NCI-H2171 treated with DMSO at 0.1 percent for 48 hours (cell line): ENCODE measurements at places on chromosomes 16 and 17.

DNA sequence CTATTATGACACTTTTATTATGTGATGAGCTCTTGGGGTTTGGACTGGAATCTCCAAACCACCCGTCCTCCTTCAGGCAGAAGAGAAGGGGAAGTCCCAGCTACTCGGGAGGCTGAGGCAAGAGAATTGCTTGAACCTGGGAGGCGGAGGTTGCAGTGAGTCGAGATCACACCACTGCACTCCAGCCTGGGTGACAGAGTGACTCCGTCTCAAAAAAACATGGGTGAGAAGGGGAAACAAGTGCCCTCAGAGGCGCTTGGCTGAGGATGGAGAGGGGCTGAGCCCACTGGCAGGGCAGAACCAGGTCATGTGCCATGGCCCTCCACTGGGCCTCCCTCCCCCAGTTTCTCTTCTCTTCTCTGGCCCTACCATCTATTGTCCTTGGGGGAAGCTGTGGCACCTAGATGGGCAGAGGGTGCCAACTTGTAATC, 120.9 kb upstream of the SMURF2 start:
- no peak for DNase-seq

- DNase-seq, result no peak
Measured at GRCh38 chr17:3986939-3987335, 22.7 kb upstream of the ATP2A3 start.

DNA sequence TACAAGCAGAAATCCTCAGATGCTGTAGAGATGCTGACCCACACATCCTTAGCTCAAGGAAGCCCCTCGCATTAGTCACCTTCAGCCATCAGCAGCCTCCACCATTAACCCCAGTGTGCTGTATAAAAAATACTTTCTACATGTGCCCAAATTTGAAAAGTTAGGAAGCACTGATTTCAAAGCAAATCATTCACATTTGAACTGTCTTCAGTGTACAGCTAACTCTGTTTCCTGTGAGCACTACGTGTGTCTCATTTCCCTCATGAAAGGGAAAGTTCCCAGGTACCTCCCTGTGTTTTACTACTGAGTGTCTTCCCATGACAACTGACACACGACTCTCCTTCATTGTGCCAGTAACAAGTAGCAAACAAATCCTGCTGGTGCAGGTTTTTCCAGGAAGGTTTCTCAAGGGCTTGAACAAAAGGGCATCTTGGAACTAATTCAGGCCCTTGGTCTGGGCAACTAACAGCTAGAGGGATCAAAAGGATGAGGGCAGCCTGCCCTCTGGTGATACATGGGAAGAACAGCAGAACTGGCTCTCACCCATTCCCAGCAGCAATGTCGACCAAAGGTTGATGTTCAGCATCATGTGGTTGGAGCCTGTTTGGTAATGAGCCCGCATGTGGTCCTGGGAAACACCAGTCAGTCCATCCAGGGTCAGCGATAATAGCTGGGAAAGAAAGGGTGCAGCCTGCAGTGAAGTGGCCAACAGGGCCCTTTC, 4.0 kb downstream of the SLC35B1 start:
- peak; percentile 54 for DNase-seq

- DNase-seq, result no peak
Measured at GRCh38 chr16:73339821-73340220, 291.9 kb upstream of the ZFHX3 start.

DNA sequence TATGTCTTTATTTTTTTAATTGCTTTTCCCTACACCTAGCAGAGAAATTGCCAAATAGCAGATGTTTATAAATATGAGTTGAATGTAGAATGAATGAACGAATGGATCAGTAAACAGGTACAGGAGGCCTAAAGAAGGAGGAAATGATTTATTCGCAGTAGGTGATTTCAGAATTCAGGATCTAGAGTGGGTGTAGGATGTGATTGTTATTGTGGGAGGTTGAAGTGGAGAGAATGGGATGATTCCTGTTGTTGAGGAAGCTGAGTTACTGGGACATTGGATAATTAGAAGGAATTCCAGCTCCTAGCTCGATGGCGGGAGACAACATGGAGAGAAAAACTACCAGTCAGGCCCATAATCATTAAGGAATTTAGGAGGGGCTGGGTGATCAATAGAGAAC, 42.2 kb downstream of the MRTFB start:
- DNase-seq, result no peak

DNA sequence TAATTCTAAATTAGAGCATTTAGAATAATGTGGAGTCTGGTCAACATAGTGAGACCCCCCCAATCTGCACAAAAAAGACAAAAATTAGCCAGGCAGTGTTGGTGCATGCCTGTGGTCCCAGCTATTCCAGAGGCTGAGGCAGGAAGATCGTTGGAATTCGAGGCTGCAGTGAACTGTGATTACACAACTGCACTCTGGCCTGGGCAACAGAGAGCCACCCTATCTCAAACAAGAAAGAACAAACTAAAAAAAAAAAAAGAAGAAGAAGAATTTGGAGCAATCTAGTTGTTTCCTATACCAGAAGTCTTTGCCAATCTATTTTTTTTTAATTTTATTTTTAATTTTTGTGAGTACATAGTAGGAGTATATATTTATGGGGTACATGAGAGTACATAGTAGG, 6.0 kb downstream of the CETP start:
- no peak for DNase-seq

DNA sequence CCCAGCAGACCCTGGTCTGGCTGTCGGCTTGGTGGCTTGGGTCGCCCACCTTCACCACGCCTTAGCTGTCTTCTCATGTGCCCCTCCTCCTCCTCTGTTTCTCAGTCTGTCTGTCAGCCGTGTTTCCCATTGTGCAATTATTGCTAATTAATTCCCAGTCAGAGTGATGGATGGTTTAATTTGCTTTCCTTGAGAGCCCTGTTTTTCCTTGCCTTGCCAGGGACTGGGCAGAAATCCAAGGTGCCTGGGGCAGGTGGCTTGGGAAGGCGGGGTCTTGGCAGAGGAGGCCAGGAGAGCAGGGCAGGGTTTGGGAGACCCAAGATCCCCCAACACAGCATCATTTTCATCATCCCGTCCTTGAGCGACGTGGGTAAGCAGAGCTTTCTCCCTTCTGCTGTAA, 21.3 kb downstream of the NECAB2 start:
- DNase-seq, result peak; percentile 87

GRCh38 chr16:2769675-2770056, 7.4 kb downstream of the ELOB start:
- no peak for DNase-seq

GRCh38 chr17:43400943-43401717, 2.3 kb downstream of the ARL4D start:
- no peak for DNase-seq

- DNase-seq, result peak; percentile 97
Measured at GRCh38 chr16:68936736-68937631, 93.7 kb downstream of the TANGO6 start.

DNA sequence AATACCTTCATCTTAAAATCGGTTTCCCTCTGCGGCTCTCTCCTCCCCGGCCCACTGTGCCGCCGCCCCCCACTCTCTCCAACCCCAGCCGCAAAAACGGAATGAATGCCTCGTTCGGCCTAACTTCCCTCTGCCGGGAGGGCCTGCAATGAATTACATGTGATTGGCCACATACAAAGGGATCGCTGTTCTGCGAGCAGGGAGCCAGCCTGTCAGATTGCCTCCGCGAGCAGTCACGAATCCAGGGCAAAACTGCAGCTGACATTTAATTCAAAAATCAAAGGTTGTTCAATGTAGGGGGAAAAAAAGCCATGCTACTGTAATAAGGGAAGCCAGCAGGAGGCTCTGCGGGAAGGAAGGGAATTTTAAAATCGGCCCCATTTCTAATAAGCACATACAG, 84.9 kb downstream of the TBC1D16 start:
- DNase-seq, result no peak

- DNase-seq, result no peak
Measured at GRCh38 chr17:42512733-42513251, 23.2 kb upstream of the NAGLU start.

DNA sequence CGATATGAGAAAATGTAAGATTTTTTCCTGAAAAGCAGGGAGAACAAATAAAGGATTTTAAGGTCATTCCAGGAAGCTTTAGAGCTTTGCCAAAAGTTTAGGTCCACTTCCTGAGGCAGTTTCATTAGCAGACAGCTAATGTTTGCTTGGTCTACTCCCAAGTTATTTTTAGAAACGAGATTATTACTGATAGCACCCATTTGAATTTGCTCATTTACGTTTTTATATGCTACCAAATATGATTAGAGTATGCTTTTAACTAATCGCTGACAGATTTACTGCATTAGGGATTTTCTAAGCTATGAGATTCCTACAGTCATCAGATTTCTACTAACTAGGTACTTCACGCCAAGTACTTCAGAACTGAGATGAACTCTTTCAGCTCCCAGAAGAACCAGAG, 98.1 kb downstream of the WNT3 start:
- DNase-seq, result no peak

GRCh38 chr16:12429756-12430155, 373.9 kb downstream of the CPPED1 start:
- DNase-seq, result no peak

GRCh38 chr16:23155445-23156049, 6.3 kb upstream of the USP31 start:
- DNase-seq, result no peak

- no peak for DNase-seq
Measured at GRCh38 chr17:66227212-66228045, 1.8 kb downstream of the APOH start.

DNA sequence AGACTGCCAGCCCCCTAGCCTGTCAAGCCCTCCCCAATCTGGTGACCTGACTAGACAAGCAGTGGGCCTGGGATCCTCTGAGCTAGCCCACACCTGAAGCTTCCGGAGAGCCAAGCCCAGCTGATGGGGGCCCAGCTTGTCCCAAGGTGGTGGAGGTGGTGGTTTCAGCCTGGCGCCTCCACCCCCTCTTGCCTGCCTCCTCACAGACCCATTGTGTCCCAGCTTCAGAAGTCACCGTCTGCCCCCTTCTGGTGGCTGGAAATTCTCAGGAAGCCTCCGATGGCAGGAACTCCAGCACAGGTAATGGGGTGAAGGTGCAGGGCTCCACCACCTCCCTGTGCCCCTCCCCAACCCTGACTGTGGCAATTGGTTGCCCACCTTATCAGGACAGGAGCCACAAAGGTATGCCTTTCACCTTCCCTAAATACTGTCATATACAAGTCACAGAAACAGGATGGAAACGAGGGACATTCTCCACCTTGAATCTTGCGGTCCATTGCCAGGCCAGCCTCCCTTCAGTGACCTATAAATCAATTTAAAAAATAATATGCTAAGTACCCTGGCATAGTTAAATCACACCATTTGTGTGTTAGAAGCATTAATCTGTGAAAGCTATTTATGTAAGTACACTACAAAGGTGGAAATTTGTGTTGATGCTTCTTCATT, 66.0 kb upstream of the ZNF423 start:
- peak; percentile 79 for DNase-seq

DNA sequence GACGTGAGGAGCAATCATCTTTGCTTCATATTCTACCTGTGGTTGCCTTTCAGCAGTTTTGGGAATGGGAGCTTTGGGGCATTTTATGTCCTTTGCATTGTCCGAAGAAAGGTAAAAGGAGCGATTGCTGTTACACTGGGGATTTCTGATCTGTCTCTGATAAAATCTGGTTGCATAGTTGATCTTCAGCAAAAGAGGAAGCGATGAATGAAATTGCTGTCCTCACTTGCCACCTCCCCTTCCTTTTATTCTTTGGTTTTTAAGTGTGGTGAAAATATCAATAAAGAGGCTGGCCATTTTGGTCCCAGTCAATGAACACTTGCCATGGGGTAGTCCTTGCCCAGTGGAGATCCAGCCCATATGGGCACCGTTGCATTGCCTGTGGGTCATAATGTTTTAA, 236.8 kb downstream of the MSI2 start:
- DNase-seq, result no peak
